ENCODE measurements at places on chromosomes 7 and 10.

- DNase-seq, result no peak
These were observed 702 bp downstream of the TMEM130 start for GRCh38 chr7:98869027-98869596.

DNA sequence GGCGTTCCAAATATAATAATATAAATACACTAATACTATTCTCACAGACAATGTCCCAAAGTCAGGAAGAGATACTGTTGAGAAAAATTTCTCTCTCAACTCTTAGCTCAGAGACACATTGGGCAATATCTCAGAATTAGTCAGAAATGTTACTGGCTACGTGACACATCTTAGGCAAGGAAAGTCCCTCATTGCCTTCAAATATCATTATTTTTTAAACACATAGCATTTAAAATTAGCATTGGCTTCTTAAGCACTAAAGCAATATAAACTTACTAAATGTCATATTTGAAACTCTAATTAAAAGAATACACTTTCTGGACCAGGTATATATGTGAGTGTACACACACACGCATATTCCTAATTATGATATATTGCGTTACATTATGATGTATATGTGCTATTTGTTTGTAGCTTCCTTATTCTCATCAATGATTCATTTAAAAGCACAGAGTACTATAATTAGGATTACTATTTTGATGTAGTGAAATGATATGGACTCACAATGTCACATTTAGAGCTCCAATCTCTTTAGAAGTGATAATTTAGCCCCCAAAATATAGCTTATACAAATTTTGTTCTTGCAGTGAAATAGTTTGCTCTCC is 255.8 kb downstream of the TWIST1 start:
- DNase-seq, result no peak

GRCh38 chr7:11430841-11431240 is 401.2 kb downstream of the THSD7A start:
- DNase-seq, result no peak

DNA sequence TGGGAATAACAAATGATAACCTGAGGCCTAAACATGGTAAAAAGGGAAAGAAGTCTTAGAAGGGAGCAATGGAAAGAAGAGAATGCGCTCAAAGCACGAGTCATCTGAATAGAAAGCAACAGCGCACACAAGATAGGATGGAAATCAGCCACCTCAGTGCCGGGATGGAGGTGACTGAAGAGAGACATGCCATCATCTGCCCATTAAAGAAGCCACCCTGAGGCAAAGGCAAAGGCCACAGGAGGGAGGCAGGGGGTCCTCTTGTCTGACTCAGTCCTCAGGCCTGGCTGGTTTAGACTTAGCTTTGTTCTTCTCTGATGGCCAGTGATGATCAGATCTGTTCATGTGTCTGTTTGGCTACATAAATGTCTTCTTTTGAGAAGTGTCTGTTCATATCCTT is 180.6 kb downstream of the CHCHD3 start:
- DNase-seq, result no peak

DNA sequence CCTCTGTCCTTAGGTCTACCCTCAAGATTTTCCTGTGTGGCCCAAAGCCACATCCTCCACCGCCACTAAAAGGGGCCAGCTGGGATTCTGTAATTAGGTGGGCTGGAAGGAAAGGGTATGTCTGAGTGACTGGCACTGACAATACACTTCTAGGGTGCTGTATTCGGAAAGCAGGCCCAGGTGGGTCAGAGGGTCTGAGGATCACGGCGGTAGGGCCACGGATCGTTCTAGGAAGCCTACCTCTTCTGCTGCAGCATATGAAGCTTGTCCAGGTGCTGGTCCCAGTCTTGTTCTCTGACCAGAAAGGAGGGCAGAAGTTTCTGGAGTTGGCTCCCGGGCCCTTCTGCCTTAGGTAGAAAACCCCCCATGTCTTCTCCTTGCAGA is 462 bp downstream of the TRPV5 start:
- DNase-seq, result no peak

DNA sequence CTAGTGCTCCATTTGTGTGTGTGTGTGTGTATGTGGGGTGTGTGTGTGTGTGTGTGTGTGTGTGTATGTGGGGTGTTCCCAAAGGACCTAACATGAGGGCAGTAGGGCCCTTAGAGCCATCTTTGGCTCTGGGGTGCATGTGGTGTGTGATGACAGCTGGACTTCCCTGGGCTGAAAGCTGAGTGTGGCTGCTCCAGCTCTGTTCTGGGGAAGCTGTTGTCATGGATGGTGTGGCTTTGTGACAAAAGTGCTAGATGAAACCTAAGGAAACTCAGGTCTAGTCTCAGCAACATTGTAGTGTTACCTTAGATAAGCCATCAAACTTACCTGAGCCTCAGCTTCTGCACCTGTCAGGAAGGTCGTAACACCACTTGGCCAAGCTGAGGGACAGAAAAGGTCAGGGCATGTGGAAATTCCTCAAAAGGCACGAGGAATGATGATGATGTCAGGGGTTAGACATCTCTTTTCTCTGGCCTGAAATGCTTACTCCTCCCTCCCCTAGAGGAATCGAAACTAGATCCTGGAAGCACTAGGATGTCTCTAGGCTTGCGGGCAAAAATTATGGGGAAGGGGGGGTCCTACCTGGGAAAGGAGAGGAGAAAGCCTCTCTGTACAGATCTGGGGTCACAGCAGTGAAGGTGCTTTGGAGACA is 115.4 kb downstream of the RPS24 start:
- DNase-seq, result no peak

DNA sequence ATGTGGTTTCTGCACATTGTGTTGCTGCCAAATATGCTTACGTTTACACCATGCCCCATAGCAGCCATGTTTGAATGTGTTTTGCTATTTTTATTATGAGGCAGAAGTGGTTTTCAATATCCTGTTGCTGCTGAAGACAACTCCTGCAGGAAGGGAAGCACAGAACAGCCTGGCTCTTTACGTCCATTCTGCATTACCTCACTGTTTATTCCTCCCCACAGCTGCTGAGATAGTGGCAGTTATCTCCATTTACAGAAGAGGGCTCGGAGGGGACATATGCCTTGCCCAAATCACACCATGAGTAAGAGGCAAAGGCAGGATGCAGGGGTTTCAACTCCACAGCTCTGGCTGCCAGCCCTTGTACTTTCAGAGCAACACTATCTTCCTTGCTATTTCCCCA is 35.3 kb downstream of the PLPP4 start:
- DNase-seq, result no peak

DNA sequence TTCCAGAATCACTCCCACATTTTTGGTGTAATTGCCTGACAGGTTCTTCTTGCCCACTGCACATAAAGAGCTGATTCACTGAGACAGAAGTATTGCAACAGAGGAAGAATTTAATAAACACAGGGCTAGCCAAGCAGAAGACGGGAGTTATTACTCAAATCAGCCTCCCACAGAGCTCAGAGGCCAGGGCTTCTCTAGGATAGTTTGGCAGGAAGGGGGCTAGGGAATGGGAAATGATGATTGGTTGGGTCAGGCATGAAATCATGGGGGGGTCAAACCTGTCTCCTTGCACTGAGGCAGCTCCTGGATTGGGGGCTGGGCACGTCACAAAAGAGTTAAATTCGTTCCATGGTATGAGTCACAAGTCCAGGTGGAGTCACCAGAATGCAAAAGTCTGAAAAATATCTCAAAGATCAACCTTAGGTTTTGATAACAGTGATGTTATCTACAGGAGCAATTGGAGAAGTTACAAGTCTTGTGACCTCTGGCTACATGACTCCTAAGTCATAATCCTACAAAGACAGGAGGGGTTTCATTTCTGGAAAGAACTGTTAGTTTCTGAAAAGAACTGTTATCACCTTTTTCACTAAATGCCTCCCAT is 30.2 kb upstream of the ERCC6 start:
- DNase-seq, result no peak

- no peak for DNase-seq
These were observed 175.3 kb upstream of the RHEB start for GRCh38 chr7:151694828-151695580.

- no peak for DNase-seq
These were observed 43.0 kb upstream of the LEP start for GRCh38 chr7:128197989-128198580.

- DNase-seq, result no peak
These were observed 29.9 kb downstream of the MYL10 start for GRCh38 chr7:101598986-101599771.

GRCh38 chr7:55124989-55125875 is 106.4 kb downstream of the EGFR start:
- no peak for DNase-seq

DNA sequence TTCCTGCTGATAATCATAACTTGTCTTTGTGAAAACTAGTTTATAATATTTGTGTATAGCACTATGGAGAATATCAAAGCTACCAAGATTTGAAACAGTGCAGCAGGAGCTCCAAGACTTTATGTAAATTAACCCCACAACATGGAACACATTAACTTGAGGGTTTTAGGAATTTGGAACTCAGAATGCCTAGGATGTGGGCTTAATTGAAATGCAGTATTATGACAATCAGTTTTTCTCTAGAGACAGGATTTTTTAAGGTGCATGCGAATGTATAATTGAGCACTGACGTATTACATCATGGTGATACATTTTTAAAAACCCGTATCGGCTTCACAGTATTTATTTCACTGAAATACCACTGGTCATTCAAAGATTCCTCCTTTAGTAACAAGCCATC is 313.1 kb upstream of the DGKB start:
- no peak for DNase-seq

DNA sequence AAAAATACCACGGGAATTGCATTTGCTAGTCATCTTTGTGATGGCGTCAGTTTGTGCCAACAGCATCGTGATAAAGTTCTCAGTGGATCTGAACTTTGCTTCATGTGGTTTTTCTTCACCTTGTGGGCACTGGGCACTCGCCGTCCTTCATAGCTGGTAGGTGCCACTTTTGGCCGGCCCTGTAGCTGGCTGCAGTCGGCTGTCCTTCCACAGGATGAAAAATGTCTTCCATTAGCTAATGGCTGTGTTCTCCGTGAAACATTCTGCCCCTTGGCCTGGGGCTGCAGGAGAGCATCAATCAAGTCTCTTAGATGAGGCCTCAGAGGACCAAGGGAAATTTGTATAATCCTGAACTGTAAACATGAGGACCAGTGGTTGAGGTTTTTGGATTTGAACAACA is 145.3 kb downstream of the DYNC1I1 start:
- no peak for DNase-seq

DNA sequence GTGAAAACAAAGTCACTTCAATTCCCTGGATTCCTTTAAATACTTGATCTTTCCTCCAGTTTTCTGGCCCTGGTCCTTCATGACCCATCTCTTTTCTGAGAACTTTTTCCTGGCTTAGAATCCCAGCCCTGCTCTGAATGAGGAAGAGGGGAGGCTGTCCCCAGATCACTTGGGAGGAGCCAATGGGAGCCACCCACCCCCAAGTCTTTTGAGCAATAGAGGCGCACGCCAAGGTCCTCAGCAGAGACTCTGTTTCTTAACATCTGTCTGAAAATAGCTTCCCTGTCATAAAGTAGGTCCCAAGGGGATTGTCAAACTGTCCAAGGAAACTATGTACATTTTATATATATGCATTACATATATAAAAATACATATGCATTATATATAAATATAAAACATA is 126.8 kb downstream of the ADRA2A start:
- no peak for DNase-seq

DNA sequence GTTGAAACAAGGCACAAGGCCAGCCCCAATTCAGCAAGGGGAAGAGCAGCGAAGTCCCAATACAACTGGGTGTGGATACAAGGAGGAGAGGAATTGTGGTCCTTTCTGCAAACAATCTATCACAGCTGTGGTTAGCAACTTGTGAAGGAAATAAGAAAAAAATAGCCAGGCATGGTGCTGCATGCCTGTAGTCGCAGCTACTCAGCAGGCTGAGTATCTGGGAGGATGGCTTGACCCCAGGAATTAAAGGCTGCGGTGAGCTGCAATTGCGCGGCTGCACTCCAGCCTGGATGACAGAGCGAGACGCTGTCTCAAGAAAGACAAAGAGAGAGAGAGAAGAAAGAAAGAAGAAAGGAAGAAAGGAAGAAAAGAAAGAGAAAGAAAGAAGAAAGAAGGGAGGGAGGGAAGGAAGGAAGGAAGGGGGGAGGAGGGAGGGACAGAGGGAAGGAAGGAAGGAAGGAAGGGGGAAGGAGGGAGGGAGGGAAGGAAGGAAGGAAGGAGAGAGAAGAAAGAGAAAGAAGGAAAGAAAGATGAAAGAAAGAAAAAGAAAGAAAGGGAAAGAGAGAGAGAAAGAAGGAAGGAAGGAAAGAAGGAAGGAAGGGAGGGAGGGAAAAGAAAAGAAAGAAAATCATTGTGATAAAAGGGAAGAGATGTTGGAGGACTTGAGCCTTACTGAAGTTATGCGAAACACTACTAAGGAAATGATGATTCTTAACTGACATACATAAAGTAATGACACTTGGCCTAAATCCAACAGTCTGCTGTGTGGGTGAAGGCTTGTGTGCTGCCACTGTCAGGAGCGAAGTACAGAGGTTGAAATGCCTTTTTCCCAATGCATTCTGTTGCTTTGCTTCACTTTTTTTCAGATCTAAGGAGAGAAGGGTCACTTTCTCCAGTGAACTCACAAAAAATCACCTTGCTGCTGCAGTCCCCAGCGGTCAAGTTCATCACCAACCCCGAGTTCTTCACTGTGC is 117.0 kb upstream of the STK17A start:
- DNase-seq, result no peak

DNA sequence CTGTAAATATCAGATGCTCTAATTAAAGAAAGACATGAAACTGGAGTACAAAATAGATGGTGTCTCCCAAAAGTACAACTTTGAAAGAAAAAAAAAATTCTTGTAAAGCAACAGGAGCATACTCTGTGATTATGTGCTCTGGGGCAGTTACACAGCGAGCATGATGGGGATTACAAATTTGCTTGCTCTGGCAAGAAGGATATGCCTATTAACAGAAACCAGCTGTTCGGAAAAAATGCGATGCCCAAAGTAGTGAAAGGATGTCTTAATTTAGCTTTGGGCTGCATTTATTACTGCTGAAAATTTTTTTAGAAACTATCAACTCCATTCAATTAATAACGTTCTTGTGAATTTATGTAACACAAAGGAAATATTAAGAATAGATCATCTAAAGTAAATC is 256.9 kb upstream of the TPK1 start:
- no peak for DNase-seq

GRCh38 chr10:110511734-110512449 is 14.2 kb downstream of the DUSP5 start:
- no peak for DNase-seq

- DNase-seq, result no peak
These were observed 48.0 kb downstream of the CREB3L2 start for GRCh38 chr7:137953665-137954470.

DNA sequence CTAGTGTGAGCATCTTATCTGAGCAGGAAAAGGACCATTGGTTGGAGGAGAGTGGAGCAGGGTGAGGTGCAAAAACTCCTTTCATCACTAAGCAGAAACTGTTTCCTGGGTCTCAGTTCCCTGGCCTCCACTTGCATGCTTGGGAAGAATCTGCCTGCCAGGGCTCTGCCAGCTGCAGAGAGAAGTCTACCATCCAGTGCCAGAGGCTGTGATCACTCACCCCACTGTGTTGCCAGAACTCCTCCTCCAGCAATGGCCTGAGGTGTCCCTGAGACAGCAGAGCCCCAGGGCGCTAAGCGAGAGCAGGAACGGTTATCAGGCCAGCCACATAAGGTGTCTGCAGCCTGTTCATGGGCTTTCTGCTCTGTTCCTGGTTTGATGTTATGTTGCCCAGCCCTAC is 991.4 kb downstream of the CCSER2 start:
- DNase-seq, result no peak

- no peak for DNase-seq
These were observed 167.7 kb downstream of the EMX2 start for GRCh38 chr10:117710181-117710798.

- DNase-seq, result no peak
These were observed 5.2 kb downstream of the IKZF1 start for GRCh38 chr7:50309721-50310120.
